ENCODE measurements at places on chromosomes 1 and 21. TPM values are rescaled to one million over a fixed set of nuclear protein-coding genes. Genes with fewer than 3 reads are reported as not detected.

RCC1 gene
- 87.7 TPM for total RNA-seq

DCST2 gene
- total RNA-seq: 0.11 TPM

SELP gene
- total RNA-seq: not detected

MYOC gene
- 0.25 TPM for total RNA-seq

AKIRIN1 gene
- total RNA-seq: 36.9 TPM

LCE6A gene
- total RNA-seq: not detected

HORMAD1 gene
- not detected for total RNA-seq

TRIM46 gene
- total RNA-seq: 3.9 TPM
